ENCODE measurements at places on chromosomes 16 and 17. TPM values are rescaled to one million over a fixed set of nuclear protein-coding genes. Genes with fewer than 3 reads are reported as not detected.
A peak's percentile ranks its signal among the peaks of the same experiment; 100 is the strongest.

The HS3ST6 gene
- not detected for total RNA-seq

The KDM6B gene
- 117 TPM for total RNA-seq

The DOK4 gene
- total RNA-seq: 35.0 TPM

The CRYM gene
- 10.5 TPM for total RNA-seq

The SULT1A3 gene
- 33.3 TPM for total RNA-seq

The CDH8 gene
- 5.4 TPM for total RNA-seq

The ST6GALNAC2 gene
- total RNA-seq: 1.2 TPM

The SYCE1L gene
- 27.2 TPM for total RNA-seq

The CTRB2 gene
- total RNA-seq: not detected

The NXN gene
- total RNA-seq: 56.0 TPM

DNA sequence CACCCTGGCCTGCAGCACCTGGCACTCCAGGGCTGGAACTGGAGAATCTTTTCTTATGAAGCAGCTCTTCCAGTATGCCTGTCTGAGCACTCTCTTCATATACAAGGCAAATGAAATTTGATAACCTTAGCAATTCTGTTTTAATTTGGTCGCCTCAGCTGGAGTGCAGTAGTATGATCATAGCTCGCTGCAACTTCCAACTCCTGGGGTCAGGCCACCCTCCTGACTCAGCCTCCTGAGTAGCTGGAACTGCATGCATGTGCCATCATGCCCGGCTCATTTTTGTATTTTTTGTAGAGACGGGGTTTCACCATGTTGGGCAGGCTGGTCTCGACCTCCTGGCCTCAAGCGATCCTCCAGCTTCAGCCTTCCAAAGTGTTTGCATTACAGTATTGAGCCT, 140.8 kb upstream of the CHMP6 start:
- DNase-seq: no peak

- DNase-seq: no peak
These were observed 135.0 kb downstream of the COPRS start for GRCh38 chr17:31724026-31724425.

- DNase-seq: no peak
These were observed 39.2 kb upstream of the GSE1 start for GRCh38 chr16:85573696-85574641.

- no peak for DNase-seq
These were observed 121.4 kb downstream of the ZNF778 start for GRCh38 chr16:89338863-89339262.

DNA sequence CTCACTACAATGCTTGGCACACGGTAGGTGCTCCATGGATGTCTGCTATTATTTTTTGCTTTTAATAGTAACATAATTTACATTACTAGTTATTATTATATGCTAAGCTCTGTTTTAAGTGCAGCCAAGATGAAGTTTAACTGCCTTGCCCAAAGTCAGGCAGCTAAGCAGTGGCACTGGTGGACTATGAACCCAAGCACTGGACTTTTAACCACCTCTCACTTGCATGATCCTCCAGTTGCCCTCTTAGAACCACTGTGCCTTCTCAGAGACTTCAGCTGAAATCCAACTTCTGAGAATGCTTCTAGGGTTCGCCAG, 1.5 kb upstream of the ZNF207 start:
- DNase-seq: no peak

GRCh38 chr17:76178124-76178523, 37.1 kb upstream of the FOXJ1 start:
- no peak for DNase-seq

DNA sequence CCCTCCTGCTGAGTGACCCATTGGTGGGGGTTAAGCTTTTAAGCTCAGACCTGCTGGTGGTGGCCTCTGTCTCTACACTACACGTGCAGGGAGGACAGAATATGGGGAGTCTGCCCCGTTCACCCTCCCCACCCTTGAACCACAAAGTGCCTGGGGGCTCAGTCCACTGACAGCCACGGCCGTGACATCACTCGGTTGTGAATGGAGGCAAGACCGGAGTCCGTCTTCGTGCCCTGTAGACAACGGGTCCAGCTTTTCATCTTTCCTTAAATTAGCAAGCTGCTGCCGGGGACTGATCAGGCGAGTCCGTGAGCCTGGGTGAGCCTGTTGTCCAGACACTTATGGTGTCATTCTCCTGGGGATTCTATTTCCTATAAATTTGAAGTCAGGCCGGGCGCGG, 67.4 kb downstream of the CRISPLD2 start:
- no peak for DNase-seq

DNA sequence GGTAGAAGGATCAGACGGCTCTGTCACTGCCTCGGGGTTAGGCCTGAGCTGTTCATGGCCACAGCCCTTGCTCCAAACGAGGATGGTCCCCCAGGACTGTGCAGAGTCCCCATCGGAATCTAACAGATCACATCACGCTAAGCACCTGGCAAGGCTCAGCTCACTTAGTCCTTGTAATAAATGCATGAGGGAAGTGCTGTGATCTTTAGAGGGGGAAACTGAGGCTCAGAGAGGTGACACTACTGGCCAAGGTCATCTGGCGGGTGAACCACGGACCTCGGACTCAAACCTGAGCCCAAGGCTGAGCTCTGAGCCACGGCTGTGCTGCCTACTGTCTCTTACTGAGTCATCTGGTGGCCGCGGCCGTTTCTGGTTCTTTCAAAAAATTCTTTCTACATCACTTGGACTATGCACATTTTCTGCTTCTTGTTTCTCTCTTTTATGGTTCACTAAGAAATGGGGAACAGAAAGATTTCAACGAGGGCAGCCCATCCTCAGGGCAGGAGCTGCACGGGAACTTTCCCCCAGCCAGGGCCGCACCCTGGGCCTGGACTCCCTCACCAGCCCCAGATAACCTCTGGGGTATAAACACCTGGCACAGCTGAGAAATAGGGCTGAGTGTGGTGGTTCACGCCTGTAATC, 55.6 kb downstream of the COTL1 start:
- DNase-seq: no peak

GRCh38 chr16:21277045-21277926, 804 bp downstream of the CRYM start:
- no peak for DNase-seq

DNA sequence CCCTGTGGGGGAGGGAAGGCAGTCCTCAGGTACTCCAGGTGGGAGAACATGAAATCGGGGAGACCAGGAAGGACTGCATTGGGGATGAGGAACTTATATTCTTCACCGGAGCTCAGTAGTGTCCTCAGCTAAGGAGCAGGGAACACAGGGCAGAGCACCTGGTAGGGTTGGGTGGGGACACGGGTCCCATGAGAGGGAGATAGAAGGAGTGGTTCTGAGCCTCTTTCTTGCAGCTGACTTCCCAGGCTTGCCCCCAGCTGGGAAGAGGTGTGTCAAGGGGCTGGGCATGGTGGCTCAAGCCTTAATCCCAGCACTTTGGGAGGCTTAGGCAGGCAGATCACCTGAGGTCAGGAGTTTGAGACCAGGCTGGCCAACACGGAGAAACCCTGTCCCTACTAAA, 2.1 kb downstream of the FHOD1 start:
- DNase-seq: no peak

DNA sequence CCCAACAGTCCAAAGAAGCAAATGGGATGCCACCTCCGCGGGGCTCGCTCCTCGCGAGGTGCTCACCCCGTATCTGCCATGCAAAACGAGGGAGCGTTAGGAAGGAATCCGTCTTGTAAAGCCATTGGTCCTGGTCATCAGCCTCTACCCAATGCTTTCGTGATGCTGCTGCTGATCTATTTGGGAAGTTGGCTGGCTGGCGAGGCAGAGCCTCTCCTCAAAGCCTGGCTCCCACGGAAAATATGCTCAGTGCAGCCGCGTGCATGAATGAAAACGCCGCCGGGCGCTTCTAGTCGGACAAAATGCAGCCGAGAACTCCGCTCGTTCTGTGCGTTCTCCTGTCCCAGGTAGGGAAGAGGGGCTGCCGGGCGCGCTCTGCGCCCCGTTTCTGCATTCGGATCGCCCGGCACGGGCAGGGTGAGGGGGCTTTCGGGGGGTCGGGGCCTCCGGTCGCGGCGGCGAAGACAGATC, at the start of gene CDH13:
TSS of gene CDH13 (plus strand) at position 179 of the 471 bp plus-strand sequence.
- DNase-seq: no peak

DNA sequence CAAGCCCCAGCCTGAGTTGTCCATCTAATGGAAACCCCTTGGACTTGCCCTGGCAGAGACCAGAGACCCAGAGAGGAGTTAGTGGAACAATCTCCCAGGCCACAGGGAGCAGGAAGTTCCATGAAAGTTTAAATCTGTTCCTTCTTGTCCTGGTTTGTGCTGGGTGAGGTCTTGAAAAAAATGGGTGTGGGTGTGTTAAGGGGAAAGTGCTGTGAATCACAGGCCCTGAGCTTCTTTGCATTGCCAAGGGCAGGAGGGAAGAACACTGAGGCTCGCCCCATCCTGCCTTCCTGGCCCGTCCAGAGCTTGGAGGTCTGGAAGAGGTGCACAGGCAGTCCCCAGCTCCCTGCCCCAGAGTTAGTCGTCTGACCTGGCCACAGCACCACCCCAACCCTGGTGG, 2.3 kb downstream of the ADORA2B start:
- DNase-seq: no peak

DNA sequence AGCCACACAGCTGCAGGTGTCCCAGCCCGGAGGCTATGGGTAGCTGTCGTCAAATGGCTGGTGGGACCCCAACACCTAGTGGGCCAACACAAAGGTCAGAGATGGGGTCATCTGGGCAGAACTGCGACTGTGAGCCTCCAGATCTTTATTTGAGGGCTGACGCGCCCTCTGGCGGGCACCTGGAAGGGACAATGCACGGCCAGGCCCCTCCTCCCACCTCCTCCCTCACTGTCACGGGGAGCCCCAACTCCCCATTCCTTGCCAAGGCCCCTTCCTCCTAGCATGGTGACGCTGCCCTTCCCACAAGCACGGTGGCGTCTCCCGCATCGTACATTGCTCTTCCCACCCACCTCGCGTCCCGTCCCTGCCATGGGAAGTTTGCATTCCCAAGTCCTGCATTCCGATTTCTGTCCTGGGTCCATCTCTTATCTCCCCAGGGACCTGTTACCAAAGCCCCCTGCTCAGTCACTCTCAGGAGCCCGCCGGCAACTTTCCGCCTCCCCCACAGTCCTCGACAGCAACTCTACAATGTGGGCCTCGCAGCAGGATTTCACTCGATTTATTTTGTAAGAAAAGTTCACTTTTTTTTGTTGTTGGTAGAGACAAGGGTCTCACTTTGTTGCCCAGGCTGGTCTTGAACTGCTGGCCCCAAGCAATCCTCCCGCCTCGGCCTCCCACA, 1.0 kb downstream of the TLE7 start:
- no peak for DNase-seq

- DNase-seq: no peak
These were observed 64.8 kb downstream of the SEC14L1 start for GRCh38 chr17:77205396-77206125.

DNA sequence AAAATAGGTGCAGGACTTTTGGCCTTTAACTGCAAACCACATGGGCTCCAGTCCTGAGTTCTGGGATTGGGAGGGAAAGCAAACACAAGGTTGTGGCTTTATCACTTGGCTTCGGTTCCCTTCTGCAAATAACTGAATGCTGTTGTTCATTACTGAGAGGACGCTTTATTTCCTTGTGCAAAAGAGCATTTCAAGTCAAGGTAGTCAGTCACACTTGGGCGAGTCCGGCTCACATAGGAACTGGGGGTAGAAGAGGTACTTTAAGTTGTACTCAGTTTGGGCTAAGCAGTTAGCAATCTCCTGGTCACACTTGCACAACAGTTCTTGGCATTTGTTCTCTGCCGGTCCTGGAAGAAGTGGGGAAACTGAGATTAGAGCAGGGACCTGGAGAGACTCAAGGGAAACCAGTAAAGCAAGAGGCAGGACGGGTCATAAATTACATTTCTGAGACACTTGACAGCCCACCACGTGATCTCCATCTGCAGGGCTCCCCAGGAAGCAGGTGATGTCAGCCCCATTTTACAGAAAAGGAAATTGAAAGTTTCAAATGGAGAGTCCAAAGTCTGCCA, 21.6 kb downstream of the PLA2G10 start:
- DNase-seq: no peak

DNA sequence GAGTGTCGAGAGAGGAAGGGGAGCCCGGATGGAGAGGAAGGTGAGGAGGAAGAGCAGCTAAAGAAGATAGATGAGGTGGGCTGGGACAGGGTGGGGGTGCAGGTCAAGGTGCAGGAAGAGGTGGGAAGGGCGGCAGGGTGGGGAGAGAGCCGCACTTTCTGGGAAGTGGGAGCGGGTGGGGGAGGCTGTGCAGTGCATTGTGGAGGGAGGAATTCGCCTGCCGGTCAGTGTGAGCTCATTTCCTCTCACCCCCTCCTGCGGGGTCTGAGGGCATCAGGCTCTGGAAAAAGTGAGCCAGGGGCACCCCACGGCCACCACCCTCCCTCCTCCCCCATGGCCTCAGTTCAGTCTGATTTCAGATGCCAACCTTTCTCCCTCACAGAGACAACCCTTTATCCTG, 2.5 kb upstream of the ARHGAP23 start:
- no peak for DNase-seq

GRCh38 chr17:47315451-47316266, 8.1 kb upstream of the EFCAB13 start:
- no peak for DNase-seq

DNA sequence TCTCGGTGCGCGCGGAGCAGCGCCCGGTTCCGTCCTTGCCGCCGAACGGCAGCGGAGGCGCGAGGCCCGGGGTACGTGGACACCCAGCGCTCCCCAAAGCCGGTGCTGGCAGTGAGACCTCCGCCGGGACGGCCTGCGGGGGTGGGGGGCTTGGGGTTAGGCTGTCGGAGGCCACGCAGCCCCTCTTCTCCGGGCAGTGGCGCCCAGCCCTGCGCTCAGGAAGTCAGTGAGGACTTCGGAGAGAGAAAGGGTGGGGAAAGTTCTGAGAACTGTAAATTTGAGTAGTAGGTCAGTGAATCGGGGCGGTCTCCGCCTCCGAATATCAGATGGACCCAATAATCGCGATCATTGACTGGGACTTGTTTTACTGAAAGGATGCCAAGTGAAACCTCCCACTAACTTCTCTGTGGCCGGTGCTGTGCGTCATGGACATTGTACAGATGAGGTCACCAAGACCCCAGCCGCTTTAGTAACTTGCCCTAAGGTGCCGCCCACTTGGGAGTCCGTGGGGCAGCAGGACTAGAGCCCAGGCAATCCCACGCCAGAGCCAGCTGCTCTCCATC, 468 bp downstream of the IL4R start:
- peak; percentile 28 for DNase-seq

GRCh38 chr17:58324409-58325288, 3.9 kb downstream of the TSPOAP1 start:
- DNase-seq: peak; percentile 53

DNA sequence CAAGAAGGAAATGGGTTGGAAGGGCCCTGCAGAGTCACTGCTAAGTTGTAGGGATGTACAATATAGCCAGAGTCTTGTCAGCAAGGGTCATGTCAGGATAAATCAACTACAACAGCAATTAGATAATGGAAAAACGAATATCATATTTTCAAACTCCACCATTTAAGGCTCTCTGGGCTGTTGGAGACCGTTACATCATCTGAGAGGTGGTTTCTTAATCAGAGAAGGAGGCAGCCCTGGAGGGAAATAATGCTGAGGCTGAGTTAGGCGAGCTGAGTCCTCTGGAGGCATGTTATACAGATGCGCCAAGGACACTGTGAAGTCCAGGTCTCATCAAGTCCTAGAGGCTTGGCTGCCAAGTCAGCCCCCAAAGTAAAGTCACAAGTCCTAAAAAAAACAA, 30.3 kb downstream of the LYRM9 start:
- no peak for DNase-seq

- no peak for DNase-seq
These were observed 29.9 kb upstream of the NUDT16L1 start for GRCh38 chr16:4663465-4663776.

Data from progenitor cell of endocrine pancreas (in vitro differentiated cells).